ENCODE measurements at places on chromosomes 16 and 17.

DNA sequence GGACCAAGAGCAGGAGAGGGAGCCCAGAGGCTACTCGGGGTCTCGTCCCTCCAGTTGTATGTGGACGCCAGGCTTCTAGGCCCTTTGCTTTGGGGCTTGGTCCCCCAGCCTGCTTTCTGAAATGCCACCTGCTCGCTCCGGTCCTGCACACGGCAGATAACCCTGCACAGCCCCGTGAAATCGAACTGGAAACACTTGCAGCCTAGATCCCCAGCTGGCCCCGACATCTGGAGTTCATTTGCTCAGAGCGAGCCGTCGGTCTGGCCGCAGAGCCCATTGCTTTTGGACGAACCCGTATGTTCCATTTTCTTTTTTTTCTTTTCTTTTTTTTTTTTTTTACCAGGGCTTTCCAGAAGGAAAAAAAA, 22.9 kb downstream of the C1QTNF1 start:
- DNase-seq = no peak

- no peak for DNase-seq
Observed at GRCh38 chr17:71511266-71511995, 609.4 kb upstream of the SOX9 start.

DNA sequence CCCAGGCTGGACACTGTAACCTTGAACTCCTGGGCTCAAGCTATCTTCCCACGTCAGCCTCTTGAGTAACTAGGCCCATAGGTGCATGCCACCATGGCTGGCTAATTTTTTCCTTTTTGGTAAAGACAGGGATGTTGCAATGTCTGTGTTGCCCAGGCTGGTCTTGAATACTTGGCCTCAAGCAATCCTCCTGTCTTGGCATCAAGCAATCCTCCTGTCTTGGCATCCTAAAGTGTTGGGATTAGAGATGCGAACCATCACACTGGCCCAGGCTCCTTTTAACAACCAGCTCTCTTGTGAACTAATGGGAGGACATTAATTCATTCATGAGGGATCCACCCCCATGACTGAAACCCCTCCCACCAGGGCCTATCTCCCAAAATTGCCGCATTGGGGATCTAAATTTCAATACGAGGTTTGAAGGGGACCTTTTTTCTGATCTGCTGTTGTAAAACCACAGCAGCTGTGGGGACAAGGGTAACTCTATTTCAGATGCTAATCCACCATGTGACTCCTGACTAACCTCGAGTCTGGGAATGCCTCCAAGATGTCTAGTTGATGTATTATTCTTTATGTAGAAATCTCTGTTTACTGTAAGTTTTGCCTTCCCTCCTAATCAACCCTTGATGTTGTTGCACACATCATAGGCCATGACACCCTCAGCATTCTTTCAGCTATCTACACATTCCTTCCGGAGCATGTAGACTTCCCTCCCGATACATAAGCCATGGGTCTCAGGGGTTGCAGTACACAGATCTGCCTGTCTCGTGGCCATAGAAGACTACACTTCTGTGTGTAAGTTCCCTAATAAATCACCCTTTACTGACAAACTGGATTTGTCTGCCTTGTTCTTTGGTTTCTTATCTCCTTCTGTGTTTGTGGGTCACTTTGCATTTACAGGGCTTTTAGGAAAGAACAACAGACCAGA, 37.6 kb downstream of the RNF112 start:
- DNase-seq = no peak

DNA sequence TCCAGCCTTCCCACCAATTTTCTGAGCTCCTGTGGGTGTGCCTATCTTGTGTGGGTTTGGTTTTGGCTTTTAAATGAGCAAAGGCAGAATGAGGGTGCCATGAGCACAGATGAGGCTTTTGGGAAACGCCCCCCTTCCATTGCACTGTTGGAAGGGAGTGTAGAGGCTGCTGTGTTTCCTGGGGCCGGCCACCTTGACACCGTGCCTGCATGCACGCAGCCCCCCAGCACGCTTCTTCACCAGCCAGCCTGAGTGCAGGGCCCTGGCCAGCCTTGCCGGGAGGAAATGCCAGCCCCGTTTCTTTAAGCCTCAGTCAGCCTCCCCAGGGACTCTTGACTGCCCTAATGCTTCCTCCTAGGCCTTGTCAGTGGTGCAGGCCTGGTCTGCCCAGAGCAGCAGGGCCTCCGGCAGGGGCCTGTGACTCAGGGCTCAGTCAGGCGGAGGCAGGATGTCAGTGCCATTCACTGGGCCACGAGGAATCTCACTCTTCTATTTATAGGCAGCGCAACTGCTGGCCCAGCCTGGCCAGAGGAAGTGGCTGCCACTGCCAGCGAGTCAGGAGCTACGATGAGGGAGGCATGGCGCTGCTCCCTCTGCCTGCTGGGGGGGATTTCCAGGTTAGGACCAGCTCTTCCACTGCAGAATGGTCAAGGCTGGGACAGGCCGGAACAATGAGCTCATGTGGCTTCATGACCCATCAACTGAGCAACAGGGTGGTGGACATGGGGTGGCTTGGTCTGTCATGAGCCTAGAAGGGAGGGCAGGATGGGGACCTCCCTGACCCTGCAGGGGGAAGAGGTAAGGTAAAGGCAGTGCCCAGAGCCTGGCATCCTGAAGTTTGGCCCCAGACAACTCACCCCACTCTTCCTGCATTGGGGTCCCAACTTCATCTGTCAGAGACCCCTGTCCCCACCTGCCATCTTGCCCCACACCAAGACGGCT, 205.2 kb downstream of the RAB11FIP4 start:
- DNase-seq = no peak

DNA sequence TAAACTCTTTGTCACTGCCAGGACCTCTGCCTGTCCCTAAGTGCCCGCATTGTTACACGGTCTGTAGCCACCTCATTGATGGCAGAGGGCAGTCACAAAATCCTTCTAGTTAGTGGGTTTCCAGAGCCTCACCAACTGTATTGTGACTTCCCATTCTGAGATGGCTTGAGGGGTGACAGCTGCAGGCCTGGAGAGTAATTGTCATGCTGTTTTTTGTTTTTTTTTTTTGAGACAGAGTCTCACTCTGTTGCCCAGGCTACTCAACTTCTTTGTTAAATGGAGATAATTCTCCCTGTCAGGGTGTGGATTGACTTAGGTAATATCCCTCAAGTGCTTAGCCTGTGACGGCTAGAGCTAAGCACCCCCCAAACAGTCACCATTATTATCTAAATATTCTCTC, 77.9 kb downstream of the SDR42E1 start:
- DNase-seq = no peak
